ENCODE measurements at places on chromosomes 2 and 18.

- DNase-seq = no peak
Observed at GRCh38 chr2:28398101-28398834, 5.6 kb downstream of the FOSL2 start.

DNA sequence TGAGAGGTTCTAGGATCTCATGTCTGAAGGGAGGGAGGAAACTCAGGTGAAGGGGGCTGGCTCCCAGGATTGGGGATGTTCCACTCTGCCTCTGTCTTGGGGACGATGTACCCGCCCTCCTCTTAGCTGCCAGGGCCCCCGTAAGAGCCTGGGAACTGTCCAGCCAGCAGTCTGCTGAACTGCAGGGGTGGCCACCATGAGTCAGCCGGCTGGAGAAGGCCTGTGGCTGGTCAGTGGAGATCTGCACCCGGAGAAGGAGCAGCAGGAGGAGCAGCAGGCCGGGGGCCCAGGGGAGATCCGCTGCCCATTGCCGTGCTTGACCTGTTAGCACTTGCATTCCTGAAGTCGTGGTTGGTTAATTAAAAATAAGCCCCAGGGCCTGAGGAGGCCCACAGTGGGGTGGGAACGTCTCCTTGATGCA, 180.3 kb downstream of the TFCP2L1 start:
- DNase-seq = no peak

DNA sequence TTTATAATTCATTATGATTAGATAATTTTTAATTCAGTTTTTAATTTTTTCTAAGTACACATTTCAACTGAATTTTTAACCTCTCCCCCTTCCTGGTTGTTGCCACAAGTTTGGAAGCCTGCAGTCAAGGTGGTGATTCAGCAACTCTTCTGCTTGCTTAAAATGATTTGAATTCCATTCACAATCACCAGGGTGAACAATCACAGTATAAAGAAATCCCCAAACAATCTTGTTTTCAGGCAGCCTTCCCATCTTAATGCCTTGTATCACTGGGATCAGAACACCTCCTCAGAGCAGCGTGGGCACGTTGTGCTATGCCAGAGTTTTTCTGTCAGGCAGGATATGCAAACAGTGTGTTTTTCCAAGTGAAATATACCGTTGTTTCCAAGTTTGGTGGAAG, 46.7 kb upstream of the BARD1 start:
- DNase-seq = no peak

DNA sequence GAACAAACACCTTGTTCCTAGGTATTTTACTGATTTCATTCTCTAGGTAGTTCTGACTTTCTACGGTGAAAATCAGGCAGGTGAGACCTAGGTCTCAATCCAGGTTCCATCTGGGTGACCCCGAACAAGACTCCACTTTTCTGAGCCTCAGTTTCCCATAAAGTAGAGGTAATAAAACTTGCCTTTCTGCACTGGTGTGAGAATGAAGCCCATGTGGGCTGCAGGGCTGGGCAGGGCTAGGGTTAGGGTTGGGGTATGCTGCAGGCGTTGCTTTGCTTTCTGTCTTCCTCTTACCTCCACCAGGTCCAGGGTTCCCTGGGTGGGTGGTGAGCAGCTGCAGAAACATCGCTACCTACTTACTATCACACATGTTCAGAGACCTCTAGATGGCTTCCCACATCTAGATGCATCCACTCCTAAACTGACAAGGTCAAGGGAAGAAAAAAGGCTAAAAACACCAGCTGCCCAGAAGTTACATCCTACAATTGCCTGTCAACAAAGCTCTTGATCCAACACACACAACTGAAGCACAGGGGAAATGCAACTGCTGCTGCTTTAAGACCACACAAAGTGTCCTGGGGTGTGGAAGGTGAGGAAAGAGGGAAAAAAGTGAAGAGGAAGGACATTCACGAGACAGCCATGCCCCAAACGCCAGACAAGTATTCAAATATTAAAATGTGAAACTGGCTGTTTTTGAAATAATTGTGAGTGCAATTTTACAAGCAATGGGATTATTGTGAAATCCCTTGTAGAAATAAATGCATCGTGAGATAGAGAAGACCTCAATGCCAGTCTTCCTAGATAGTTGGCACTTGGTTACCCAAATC, 23.5 kb downstream of the MBP start:
- DNase-seq = no peak

DNA sequence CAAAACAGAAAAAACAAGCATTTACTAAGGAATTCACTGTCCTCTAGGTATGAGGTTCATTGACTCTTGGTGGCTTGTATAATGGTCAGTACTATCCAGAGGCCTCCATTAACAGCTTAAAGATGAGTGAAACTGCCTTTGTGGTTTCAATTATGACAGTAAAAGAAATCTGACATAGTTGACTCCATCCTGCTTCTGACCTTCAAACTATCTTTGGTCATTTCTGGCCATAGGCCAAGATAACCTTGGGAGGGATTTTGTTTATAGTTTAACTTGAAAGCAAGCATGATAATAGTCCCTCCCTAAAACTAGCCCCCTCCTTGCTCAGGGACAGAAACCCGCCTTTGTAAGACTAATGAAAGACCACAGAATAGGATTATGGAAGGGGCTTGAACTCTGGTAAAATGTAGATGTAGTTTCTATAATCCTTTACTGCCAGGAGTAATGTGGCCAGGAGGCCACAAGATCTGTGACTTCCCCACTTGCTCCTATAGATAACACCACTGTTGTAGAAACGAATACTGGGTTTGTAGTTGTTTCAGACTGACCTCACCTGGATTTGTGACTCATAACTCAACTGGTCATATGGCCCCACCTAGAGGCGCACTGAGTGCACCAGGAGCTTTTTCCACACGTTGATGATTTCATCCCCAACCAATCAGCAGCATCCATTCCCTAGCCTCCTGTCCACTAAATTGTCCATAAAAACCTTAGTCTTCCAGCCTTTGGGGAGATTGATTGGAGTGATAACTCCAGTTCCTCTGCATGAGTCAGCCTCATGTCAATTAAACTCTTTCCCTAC, 8.6 kb upstream of the PLEKHM3 start:
- no peak for DNase-seq

- no peak for DNase-seq
Observed at GRCh38 chr2:207283356-207283755, 117.6 kb upstream of the KLF7 start.

GRCh38 chr18:53408271-53408670, 816.2 kb downstream of the MBD2 start:
- no peak for DNase-seq

DNA sequence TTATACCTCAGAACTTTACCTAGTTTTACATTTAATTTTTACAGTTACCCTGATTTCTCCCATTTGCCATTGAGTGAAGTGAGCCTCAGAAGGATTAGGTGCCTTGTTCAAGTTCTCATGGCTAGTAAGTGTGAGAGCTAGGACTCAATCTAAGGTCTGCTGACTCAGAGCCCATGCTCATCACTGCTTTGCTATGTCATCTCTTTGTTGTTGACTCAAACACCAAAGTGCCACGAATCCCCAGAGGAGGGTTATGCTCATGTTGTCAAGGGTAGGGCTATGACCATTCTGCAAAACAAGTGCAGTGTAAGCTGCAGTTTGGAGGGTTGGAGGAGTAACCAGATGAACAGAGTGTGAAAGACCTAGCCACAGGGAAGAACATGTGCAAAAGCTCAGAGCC, 185.4 kb upstream of the SKOR2 start:
- DNase-seq = no peak

GRCh38 chr2:69271831-69272257, 115.2 kb downstream of the GFPT1 start:
- DNase-seq = peak; percentile 55

DNA sequence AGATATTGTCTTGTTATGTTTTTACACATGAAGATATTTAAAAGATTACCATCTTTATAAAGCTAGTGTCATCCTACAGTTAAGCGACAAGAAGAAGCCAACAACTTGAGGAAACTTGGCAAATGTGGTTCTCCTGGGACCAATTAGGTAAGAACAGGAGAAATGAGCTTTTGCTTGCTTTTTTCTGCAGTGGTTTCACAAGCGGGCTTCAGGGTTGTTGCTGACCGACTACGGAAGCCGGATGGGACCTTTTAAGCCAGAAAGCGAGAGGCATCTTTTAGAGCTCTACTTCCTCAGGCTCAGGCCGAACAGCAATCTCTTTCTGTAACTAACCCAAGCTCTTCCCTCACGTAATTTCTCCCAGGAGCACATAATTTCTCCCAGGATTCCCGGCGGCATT, 256.5 kb downstream of the CNTNAP5 start:
- DNase-seq = peak; percentile 74

GRCh38 chr2:70496819-70497218, 56.8 kb downstream of the TGFA start:
- DNase-seq = no peak

- no peak for DNase-seq
Observed at GRCh38 chr2:169038338-169038757, 7.2 kb upstream of the ABCB11 start.

DNA sequence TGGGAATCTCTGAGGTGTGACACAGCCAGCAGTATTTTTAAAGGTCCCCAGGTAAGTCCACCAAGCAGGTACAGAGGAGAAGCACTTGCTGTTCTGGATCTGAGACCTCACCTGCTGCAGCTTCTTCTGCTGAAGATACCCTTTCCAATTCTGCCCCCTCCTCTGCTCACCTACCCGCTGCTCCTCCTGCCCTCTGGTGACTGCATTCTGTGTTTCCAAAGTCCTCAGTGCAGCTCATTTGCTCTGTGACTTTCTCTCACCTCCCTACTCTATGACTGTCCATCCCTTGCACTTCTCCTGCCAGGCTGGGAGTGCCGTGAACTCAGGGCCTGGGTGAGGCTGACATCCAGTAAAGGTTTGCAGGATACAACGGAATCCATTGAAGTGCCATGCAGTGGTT, 205.2 kb upstream of the LYPD1 start:
- no peak for DNase-seq

- DNase-seq = peak; percentile 83
Observed at GRCh38 chr2:85768713-85769112, 14.9 kb downstream of the ATOH8 start.

DNA sequence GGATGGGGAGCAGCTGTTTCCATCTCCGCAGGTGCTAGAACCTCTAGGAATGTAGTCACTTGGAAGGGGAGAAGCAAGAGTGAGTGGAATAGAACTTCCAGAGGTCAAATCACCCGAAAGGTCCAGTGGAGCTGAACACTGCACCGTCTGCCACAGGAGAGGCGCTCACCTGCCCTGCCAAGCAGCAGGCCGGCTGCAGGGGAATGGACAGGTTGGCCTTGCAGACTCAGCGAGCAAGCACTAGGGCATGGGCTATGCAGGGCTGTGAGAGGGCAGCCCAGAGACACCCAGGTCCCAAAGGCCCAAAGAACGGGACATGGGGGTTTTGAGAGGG, 214.2 kb downstream of the TNS1 start:
- no peak for DNase-seq

DNA sequence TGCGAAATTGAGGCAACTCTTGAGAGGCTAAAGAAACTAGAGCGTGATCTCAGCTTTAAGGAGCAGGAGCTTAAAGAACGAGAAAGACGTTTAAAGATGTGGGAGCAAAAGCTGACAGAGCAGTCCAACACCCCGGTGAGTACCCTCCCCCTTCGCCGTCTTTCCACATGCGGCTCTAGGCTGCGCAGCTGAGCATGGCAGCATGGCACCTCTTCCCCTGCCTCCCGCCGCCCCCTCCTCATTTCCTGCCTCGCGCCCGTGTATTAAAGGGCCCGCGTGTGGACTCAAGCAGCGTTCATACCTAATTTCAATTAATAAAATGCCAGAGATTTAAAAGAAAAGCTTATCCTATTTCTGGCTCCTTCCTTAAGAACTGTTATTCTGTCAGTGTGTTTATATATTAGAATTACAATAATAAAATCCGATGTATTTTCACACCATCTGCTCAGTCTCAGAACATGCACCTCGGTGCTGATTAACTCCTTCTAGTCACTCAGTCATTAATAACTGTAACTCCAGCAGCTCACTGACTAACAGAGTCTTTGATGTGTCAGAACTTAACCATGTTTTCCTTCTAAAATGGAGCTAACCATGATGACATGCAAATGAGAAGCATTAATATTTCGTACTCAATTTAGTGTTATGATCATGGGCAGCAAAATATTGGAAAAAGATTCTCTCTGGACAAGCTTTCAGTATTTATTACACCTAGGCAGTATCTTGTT, 137.4 kb upstream of the CDCA7 start:
- DNase-seq = no peak

DNA sequence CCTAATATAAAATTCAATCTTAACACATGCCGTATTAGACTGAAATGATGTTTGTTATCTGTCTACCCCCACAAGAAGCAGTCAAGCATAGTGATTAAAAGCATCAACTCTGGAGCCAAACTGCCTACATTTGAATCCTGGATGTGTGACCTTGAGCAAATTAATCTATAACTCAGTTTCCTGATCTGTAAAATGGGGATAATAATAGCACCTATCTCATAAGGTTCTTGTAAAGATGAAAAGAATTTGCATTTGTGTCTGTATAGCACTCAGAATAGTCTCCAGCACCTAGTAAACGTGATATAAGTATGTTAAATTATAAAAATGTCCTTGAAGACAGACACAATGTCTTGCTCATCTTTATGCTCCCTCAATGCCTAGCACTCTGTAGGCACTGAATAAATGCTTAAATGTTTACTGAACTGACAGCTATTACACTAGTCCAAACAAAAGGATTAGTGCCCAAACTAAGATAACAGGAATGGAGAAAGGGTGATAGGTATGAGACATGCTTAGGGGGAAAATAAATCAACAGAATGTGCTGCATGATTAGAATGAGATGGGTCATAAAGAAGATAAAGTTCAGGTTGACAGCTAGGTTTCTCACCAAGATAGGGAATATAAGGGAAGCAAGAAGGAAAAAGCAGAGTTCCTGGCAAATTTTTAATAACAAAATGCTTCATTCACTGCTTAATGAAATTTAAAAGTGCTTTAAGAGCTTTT, 180.6 kb downstream of the ATAD2B start:
- no peak for DNase-seq

GRCh38 chr2:238655198-238655860, 192.6 kb upstream of the TWIST2 start:
- DNase-seq = no peak

GRCh38 chr2:168600949-168601348, 144.9 kb downstream of the CERS6 start:
- DNase-seq = no peak

DNA sequence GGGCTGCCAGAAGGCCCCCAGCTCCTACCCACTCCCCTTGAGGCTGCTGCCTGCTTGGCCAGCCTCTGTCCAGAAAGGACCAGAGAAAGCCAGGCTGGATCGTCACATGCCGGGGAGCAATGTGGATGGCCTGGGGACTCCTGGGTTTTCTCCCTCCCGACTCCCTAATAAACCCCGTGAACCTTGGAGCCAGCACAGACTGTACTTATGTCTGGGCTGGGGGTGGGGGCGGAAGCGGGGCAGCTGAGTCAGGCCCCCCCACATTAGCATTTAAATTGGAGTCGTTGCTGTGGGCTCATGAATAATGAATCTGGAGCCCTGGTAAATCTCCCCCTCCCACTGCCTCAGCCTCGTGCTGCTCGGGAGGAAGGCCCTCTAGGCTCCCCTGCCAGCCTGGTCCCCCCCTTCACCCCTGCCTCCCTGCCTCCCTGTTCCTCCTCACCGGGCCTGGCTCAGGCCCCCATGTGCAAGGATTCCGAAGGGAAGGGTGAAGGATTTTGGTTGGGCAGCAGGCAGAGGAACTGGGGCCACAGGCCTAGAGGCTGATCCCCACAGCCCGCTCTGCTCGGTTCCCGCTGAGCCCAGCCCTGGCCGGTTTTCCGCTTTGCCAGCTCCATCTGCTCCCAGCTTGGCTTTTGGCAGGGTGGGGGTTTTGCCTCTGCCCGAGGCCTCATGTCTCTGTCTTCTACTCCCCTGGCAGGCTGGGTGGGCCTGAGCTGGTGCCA, 7.3 kb upstream of the ASIC4 start:
- no peak for DNase-seq

All from muscle of arm (tissue), 14 donors.